Neural progenitor cell (in vitro differentiated cells): ENCODE measurements at places on chromosomes 16 and 17. TPM values are rescaled to one million over a fixed set of nuclear protein-coding genes. Genes with fewer than 3 reads are reported as not detected.
A peak's percentile ranks its signal among the peaks of the same experiment; 100 is the strongest.

DNA sequence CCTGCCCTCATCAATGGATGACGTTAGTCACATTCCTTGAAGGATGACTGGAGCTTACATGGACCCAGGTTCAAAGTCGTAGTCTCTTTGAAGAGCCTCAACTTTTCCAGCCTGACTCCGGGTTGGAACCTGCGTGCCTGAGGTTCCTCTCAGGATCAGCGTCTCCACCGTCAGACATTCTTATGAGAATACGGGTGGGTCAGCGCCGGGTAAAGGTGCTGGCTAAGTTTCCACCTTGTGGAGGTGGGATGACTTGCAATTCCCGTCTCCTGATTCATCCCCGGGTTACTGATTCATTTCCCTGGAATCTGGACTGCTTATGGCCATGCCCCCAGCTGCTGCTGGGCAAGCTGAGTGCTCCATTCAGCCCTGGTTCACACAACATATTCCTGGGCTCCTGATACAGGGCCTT, 38.9 kb upstream of the CMIP start:
- no peak for DNase-seq

GRCh38 chr16:49534901-49535610, 161.5 kb downstream of the C16orf78 start:
- DNase-seq = no peak

SLC5A11 gene
- 0.09 TPM in 1 of 2 replicates, not detected in the other for total RNA-seq

- no peak for DNase-seq
Observed at GRCh38 chr16:83849421-83849820, 41.6 kb downstream of the HSBP1 start.

GRCh38 chr17:48589831-48590606, at the start of gene HOXB3:
TSS of gene HOXB3 (minus strand) at chr17:48590241. CDS start at chr17:48552474, 37,767 bp downstream.
- no peak for DNase-seq

DNA sequence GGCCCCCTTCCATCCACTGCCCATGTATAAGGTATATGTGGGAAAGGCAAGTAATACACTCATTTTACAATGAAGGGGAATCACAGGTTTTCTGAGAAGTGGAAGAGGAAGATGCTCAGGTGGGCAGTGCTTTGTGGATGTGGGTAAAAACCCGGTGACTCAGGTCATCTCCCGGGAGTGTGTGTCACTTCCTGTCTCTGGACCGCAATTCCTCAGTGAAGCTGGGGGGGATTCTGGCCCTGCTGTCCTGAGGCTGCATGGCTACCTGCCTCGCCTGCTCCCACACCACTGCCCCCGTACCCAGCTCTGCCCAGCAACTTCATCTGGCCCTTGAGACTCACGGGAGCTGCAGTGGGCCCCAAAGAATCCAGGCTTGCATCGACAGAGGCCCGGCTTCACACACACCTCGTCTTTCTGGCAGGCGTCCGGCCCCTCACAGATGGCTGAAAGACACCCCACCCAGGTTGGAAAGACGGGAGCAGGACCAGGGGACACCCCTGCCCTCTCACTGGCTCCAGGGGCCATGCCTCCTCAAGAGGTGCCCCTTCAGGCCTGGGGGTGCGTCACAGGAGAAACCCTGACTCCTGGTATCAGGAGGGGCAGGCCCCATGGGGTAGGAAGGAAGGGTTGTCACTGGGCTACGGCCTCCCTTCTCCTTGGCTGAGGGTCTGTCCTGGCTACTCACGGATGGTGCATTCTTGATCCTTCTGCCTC, 882 bp downstream of the SCARF1 start:
- DNase-seq = no peak

FBXO39 gene
- total RNA-seq = not detected in 2 replicates

- DNase-seq = peak; percentile 86
Observed at GRCh38 chr16:1152651-1153259, at the start of gene CACNA1H. TSS of gene CACNA1H (plus strand) at chr16:1153106. CDS start at chr16:1153738, 632 bp downstream.

PRSS8 gene
- total RNA-seq = 2.7 and 17.6 TPM in 2 replicates

GRCh38 chr16:66408163-66409048, 18.7 kb upstream of the BEAN1 start:
- DNase-seq = no peak

- DNase-seq = no peak
Observed at GRCh38 chr17:65674246-65675045, 113.0 kb upstream of the AXIN2 start.

DNA sequence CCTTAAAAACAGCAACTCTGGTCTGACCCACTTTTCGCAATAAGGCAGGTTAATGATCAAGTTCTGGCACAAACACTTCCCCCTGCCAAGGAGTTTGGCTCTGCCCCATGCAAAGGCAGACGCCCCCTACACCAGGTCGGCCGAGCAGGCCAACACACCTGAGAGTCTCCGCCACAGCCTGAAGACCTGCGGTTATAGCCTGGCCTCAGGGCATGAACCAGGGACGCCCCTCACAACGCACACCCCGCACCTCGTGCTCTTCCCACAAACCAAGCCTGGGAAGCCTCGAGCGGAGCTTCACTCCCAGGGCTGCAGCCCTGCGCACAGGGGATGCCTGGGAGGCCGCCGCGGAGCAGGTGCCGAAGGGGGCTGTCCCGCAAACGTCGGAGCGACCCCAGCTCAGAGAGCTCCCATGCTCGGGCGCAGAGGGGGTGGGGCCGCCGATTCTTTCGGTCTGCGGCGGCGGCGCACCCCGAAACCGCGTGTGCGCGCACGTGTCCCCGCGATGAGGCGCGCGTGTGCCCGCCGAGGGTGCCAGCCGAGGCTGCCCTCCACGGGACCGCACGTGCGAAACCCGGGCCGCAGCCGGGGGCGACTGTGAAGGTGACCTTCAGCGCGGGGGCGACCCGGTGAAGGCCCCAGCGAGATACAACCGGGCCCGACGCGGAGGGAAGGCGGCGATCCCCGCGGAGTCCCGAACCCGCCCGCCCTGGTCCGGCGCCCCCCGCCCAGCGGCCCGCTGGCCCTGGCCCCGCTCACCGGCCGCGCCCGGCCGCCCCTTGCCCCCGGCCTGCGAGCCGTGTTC, 559 bp downstream of the CLUH start:
- peak; percentile 70 for DNase-seq

DNA sequence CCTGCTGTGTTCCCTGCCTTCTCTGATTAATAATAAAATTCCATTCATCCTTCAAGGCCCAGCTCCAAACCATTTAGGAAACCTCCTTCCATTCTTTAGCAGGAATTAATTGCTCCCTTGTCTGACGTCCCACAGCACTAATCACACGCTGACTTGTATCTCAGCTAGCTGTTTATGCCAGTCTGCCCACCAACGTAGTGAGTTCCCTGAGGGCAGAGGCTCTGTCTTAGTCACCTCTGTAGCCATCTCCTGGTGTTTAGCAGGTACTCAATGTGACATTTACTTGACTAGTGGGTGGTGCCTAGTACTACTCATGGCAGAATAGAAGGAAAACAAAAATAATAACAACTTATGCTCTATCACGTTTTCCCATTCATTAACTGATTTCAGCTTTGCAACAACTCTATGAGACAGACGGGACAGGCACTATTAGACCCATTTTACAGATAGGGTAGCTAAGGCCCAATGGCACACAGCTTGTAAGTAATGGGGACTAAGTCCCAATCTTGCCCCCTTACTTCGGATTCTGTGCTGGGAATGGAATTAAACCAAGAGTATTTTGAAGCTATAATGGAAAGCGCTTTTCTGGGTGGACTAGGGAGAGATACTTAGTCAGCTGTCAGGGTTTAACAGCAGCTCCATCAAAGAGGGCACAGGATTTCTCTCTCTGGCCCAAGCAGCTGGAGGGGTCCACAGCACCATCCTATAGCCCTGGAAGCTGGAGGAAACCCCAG, 931 bp upstream of the WIPF2 start:
- no peak for DNase-seq

JPH3 gene
- total RNA-seq = 7.1 and 19.4 TPM in 2 replicates

SPPL2C gene
- total RNA-seq = not detected in 2 replicates

FKBP10 gene
- 108 and 231 TPM in 2 replicates for total RNA-seq

C16orf89 gene
- total RNA-seq = 0.37 and 1.0 TPM in 2 replicates

GRCh38 chr17:37051833-37052232, 103.1 kb downstream of the AATF start:
- no peak for DNase-seq

DNA sequence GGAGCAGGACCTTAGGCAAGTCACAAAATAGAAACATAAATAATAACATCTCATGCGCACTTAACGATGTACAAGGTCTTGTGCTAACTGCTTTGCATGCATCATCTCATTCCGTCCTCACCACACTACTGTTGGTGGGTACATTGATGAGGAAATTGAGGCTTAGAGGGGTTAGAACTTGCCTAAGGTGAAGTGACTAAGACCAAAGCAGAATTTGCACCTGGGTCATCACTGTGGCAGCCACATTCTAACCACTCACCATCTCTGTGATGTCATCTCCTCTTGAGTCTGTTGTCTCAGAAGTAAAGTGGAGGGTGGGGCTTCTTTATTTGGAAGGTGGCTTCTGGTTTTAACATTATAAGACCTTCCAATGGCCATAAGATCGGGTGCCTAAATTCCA, 20.4 kb upstream of the TRIM25 start:
- no peak for DNase-seq

GRCh38 chr16:19292186-19292585, 6.7 kb downstream of the CLEC19A start:
- DNase-seq = peak; percentile 54

GRCh38 chr16:86992587-86992986, 324.6 kb downstream of the C16orf95 start:
- no peak for DNase-seq

- peak; percentile 39 for DNase-seq
Observed at GRCh38 chr16:17177959-17178905, 292.5 kb downstream of the XYLT1 start.

- DNase-seq = no peak
Observed at GRCh38 chr16:11705311-11706025, 37.2 kb downstream of the TXNDC11 start.

ATP6V0A1 gene
- 30.9 and 40.4 TPM in 2 replicates for total RNA-seq

TP53TG3F gene
- total RNA-seq = not detected in 2 replicates

GRCh38 chr16:51666074-51666473, 515.0 kb upstream of the SALL1 start:
- no peak for DNase-seq

MYL4 gene
- 0.37 and 0.93 TPM in 2 replicates for total RNA-seq

GRCh38 chr16:56643833-56644232, 5.4 kb downstream of the MT1A start:
- no peak for DNase-seq

SNX20 gene
- total RNA-seq = not detected in 2 replicates

GRCh38 chr17:38730526-38731379, 612 bp downstream of the CISD3 start:
- DNase-seq = peak; percentile 51

NGFR gene
- 6.6 and 18.4 TPM in 2 replicates for total RNA-seq

C17orf75 gene
- 38.2 and 57.4 TPM in 2 replicates for total RNA-seq

SULT1A4 gene
- total RNA-seq = 1.1 TPM in 1 of 2 replicates, not detected in the other

GRCh38 chr16:49342336-49343265, 31.0 kb upstream of the C16orf78 start:
- DNase-seq = no peak

UMOD gene
- total RNA-seq = not detected in 2 replicates

GRCh38 chr16:79312502-79312901, 288.0 kb downstream of the MAF start:
- no peak for DNase-seq

CA10 gene
- 0.22 and 0.65 TPM in 2 replicates for total RNA-seq

DNA sequence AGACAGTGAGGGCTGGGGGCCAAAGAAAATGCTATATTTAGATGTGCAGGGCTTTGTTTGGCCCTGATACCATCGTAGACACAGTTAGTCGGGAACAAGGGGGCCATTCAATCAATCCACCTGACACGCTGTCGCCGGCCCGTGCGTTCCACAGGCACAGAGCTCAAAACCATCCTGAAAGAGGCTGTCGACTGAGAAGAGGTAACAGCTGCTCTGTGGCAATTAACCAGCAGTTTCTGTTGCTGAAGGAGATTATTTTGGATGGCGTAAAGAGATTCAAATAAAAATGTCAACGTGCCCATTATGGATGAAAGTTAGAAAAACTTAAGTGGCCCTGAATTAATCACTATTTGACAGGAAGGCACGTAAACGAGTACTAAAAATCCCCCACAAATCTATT, 276.2 kb upstream of the IRX5 start:
- peak; percentile 59 for DNase-seq

DNA sequence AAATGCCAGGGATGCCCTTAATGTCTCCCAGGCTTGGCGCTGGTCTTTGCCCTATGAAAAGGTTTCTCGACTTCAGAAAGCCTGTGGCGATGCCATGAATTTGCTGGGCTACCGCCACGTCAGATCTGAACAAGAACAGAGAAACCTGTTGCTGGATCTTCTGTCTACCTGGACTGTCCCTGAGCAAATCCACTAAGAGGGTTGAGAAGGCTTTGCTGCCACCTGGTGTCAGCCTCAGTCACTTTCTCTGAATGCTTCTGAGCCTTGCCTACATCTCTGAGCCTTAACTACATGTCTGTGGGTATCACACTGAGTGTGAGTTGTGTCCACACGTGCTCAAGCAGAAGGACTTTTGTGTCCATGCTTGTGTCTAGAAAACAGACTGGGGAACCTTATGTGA, 11.4 kb downstream of the CHST4 start:
- DNase-seq = peak; percentile 67

DNA sequence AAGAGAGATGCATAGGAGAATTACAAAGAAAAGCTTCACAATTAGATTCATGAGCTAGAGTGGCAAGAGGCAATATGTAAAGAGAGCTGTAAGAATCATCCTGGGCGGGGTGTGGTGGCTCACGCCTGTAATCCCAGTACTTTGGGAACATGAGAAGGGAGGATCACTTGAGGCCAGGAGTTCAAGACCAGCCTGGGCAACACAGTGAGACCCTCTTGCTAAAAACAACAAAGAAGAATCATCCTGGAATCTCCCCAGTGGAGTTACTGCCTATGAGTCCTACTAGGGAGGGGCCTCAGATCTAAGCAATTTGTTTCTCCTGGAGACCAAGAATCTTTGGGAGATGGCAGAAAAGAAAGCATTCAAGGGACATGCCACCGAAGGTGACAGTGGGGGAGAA, 119.1 kb downstream of the HIC1 start:
- no peak for DNase-seq

- DNase-seq = no peak
Observed at GRCh38 chr17:72460711-72461110, 339.9 kb downstream of the SOX9 start.

WIPI1 gene
- 27.8 and 29.5 TPM in 2 replicates for total RNA-seq

- peak; percentile 92 for DNase-seq
Observed at GRCh38 chr16:15434425-15435215, at the start of gene BMERB1. TSS of gene BMERB1 (plus strand) at chr16:15434588. CDS start at chr16:15434654, 66 bp downstream.

DNA sequence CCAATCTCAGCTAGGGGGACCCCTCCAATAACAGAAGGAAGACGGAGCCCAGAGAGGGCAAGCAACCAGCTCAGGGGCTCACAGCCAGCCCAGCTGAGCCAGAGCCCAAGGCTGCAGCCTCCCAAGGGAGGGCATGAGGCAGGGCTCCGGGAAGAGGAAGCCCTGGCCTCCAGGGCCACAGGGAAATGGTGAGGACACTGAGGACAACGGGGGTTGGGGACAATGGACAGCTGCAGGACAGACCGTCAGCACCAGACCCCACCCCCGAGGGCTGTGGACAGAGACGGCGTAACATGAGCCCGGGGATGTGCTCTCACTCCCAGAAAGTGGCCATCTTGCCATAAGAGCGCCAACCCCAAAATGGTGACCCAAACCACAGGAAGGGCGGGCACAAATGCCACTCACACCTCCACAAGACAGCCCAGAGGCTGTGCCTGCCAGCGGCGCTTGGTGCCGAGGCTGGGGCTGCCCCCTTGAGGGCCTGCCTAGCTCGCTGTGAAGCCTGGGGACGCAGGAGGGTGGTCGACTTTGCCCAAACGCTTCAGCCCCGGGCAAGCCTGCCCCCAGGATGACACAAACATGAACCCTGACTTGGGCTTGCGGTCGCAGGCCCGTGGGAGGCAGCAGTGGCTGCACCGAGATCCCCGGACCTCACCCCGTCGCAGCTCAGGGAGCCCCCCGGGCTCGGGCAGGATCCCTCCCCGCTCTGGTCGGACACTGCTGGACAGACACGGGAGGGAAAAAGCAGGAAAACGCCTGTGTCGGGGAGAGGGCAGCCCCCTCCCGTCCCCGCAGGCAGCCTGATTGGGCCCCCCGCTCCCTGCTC, 10.5 kb downstream of the PIMREG start:
- peak; percentile 60 for DNase-seq
